ENCODE measurements at places on chromosomes 11 and 22.

- DNase-seq, result no peak
Observed at GRCh38 chr11:36151933-36152580, 137.2 kb downstream of the COMMD9 start.

GRCh38 chr11:34351687-34352469 lies 5.9 kb downstream of the ABTB2 start:
- no peak for DNase-seq

- no peak for DNase-seq
Observed at GRCh38 chr22:46402505-46402904, 67.0 kb downstream of the TRMU start.

GRCh38 chr22:42425337-42425988 lies 6.7 kb downstream of the NFAM1 start:
- no peak for DNase-seq

GRCh38 chr11:44357711-44358110 lies 47.8 kb upstream of the ALX4 start:
- DNase-seq, result no peak

DNA sequence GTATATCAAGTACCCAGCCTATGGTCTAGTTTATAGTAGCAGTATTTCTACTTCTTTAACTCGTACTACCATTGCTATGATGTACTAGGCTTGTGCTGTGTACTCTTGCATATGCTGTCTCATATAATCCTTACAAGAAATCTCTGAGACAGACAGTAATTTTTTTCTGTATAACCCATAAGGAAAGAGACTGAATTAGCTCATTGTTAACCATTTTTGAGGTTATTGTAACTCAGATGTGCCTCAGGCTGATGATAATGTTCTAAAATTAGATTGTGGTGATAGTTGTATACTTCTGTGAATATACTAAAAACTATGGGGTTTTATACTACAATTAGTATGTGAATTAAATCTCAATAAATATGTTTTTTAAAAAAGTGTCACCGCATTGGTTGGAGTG lies 112.2 kb upstream of the RRM1 start:
- no peak for DNase-seq

DNA sequence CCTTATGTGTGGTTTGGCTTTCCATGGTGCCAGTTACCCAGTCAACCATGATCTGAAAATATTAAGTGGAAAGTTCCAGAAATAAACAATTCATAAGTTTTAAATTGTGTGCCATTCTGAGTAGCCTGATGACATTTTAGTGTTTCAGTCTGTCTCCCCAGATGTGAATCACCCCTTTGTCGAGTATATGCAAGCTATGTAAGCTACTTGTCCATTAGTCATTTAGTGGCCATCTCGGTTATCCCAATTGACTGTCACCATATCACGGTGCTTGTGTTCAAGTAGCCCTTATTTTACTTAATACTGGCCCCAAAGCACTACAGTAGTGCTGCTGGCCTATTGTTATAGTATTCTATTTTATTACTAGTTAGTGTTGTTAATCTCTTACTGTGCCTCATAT lies 44.9 kb downstream of the ATG16L2 start:
- no peak for DNase-seq

GRCh38 chr11:79794484-79795393 lies 353.9 kb upstream of the TENM4 start:
- no peak for DNase-seq

DNA sequence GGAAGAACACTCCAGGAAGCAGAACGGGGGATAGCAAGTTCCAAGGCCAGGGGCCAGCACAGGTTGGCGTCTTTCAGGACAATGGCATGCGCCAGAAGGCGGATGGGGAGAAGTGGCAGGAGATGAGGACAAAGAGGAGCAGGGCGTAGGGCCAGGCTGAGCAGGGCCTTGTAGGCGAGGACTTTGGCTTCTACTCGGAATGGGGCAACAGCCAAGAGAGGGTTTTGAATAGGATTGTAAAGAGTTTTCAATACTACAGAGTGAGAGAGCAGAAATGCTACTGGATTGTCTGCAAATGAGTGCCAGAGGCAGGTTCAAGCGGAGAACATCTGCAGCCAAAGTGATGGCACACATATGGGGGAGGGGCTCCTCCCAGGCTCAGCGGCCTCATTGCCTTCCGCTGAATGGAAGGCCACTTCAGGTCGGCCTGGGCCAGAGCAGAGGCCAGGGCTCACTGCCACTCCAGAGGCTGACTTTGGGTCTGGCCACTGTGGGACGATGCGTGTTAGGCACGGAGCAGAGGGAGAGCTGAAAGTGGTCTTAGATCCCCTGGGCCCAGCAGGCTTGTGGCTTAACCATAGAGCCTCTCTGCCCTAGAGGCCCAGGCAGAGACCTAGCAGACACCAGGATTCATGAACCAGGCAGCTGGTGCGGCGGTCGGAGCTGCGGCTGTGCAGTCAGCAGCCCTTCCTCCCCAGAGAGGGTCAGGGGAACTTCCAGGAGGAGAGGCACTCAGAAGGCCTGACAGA lies 118.2 kb downstream of the DSCAML1 start:
- peak; percentile 36 for DNase-seq

GRCh38 chr11:86062719-86063118 lies 6.2 kb downstream of the PICALM start:
- DNase-seq, result no peak

GRCh38 chr11:10373929-10374328 lies 69.1 kb downstream of the ADM start:
- DNase-seq, result no peak

GRCh38 chr22:27073601-27074425 lies 416.4 kb downstream of the MIAT start:
- DNase-seq, result no peak

DNA sequence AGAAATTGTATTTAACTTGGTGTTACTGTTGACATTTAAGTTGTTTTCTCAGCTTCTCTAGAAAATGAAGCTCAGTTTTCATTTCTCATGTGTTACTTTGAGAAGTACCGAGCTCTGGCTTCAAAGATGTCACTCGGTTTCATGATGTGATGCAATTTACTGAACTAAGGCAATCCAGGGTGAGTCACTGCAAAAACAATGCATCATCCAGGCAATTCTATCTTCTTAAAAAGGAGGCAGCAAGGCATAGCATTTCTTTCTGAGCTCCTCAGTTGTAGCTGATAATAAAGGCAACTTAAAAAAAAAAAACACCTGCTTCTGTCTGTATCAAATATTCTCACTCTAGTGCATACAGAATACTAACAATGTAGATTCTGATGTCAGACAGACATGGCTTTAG lies 91.1 kb upstream of the KCNA4 start:
- no peak for DNase-seq

DNA sequence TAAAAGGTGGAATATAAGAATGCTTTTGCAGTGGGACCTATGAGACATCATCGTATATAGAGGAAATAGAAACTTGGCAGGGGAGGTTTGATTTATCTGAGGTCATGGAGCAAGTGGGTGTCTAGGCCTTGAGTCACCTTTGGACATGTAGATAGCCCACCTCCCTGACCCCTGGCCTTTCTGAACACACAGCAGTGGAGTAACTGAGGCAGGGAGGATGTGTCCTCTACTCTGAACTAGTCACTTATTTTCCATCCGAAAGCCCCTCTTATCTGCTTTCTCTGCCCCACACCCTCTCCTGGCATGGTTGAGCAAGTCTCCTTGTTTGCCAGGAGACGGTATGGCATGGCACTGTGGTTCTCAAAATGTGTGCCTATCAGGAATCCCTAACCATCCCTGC lies 7.9 kb downstream of the CD82 start:
- DNase-seq, result no peak

GRCh38 chr11:14418801-14419417 lies 59.9 kb upstream of the RRAS2 start:
- no peak for DNase-seq

GRCh38 chr22:40726514-40726913 lies 47.2 kb downstream of the MCHR1 start:
- DNase-seq, result no peak

GRCh38 chr11:90764691-90765090 lies 541.8 kb upstream of the CHORDC1 start:
- DNase-seq, result no peak

DNA sequence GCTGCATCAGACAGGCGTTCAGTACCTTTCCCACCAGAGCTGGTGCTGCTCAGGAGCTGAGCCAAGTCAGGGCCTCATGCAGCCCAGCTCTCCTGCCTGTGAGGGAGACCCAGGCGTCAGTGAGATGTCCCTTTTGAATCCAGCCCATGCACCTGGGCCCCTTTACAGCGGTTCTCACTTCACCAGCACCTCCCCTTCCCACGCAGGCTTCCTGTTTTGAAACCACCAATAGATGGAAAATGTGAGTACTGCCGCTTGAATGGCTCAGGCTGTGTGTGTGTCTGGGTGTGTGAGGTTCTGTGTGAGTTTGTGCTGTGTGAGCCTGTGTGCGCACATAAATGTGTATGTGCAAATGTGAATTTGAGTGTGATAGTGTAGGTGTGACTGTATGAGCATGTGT lies 88.4 kb downstream of the UBASH3B start:
- DNase-seq, result no peak

- DNase-seq, result no peak
Observed at GRCh38 chr11:11409224-11409623, 56.2 kb upstream of the CSNK2A3 start.

GRCh38 chr11:4626207-4627099 lies 10.8 kb upstream of the OR51D1 start:
- DNase-seq, result no peak

- no peak for DNase-seq
Observed at GRCh38 chr11:66626926-66627325, 10.5 kb downstream of the RBM14 start.

DNA sequence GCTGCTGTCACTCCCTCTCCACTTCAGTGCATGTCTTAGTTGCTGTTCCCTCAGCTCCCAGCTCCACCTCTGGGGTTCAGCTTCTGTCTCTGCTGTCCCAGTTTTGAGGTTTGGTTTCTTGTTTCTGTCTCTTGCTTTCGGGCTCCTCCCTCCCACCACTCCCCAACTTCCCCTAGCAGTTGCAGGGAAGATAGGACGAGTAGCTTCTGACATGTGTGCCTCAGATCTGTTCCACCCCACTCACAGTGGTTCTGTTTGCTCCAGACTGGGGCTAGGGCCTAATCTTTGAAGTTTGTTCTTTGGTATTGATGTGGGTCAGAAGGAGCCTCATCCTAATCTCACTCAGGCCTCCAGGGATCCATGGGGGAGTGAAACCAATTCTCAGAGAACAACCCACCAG lies 2.6 kb upstream of the RRM1 start:
- DNase-seq, result no peak

GRCh38 chr11:44575288-44575672 lies 9.8 kb downstream of the CD82 start:
- no peak for DNase-seq

- DNase-seq, result no peak
Observed at GRCh38 chr11:92762121-92762540, 207.3 kb upstream of the MTNR1B start.

DNA sequence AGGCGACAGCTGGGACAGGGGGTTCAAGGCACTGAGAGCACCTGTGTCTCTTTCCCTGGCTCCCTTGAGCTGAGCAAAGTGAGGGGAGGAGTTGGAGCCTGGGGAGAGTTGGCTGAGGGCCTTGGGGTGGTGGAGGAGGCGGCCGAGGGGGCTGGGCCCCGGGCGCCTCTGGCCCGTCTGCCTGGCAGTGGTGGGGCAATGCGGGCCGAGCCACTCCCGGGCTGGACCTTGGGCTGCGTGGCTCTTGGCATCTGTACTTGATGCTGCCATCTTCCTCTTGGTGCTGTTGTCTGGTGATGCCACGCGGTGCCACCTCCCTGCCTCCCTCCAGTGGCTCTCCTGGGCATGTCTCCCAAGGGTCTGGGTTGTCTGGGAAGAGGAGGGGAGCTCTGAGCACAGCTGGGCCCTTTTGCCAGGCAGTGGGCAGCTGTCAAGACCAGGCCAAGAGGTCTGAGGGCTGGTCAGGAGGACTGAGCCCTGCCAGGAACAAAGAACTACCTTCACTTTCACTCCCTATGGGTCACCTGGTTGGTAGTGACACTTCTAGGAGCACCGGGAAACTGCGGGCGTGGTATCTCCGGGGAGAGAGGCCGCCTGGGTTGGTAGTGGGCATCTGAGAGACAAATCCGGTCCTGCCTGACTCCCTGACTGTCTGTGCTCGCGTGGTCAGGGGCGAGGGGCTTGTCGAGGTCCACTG lies 1.3 kb downstream of the GRIK4 start:
- no peak for DNase-seq

DNA sequence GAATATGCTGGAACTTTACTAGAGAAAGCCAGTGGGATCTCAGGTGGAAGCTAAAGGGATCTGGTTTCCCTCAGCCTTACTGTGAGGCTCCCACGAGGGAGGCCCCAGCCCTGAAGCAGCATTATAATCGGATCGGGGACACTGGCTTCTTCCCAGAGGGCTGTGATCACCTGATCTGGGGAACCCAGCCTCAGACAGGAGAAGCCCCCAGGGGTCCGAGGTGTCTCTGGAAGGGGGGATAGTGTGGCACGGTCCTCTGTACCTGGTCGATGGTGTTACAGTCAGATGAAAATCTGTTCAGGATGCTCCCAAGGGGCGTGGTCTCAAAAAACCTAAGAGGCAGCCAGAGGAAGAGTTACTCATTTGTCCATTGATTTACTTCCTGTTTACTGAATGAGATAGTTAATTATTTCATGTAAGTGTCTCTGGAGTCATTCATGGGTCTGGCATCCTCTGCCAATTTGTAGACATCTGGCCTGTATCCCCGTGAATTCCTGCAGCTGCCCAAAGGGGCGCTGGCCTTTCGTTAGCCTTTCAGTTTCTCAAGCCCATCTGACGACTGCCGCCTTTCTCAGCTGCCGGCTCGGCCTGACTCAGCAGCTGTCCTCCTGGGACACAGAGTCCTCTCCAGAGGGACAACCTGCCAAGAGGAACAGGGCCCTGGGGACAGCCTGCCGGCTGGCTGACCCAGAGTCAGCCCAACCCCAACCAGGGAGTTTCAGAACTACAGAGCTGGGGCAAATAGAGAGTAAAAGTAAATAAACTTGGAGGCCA lies 17.0 kb upstream of the KCNJ11 start:
- peak; percentile 54 for DNase-seq

DNA sequence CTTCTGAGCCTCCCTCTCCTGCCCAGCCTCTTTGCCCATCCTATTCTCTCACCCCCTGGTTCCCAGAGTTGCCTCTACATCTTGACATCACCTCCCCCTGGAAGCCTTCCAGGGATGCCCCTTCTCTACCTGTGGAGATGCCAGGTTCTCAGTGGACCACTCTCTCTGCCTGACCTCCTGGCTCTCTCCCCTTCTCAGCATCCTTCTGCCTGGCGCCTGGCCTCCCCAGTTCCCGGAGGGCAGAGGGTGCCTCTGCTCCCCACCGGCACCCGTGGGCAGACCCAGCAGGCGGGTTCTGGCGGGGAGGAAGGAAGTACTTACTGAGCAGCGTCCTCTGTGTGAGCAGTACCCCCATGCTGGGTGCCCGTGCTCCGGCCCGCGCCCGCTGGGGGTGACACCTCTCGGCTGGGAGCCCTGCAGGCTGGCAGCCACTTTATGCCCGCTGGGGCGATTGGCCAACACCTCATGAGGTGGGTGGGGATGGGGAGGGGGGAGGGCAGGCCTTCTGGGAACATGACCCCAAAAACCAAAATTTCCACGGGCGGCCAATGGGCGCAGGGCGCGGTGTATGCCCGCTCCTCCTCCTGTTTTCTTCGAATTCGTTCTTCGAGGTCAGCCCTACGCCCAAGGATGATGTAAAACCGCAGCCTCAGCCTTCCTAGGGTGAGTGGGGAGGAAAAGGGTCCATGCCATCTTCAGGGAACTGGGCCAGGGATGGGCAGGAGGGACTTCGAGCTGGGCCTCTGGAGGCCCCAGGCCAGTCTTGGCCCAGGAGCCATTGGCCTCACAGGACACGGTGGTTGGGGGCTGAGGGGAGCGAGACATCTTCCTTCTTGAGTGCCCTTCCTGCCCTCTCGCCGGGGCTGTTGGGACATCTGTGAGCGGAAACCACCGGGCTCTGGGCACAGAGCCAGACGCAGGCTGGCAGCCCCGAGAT lies at the start of gene OSM:
TSS of gene OSM (minus strand) at position 407 of the 937 bp plus-strand sequence. CDS start at position 355, 52 bp downstream.
- peak; percentile 38 for DNase-seq

Measured in substantia nigra (tissue), 51 donors.